Stimulated activated naive CD4-positive, alpha-beta T cell treated with Interleukin-2 at 50 U/mL for 16 hours (primary cell): ENCODE measurements at places on chromosomes 12 and 14.

- peak; percentile 43 for DNase-seq
Observed at GRCh38 chr12:66860752-66861750, 182.2 kb upstream of the GRIP1 start.

DNA sequence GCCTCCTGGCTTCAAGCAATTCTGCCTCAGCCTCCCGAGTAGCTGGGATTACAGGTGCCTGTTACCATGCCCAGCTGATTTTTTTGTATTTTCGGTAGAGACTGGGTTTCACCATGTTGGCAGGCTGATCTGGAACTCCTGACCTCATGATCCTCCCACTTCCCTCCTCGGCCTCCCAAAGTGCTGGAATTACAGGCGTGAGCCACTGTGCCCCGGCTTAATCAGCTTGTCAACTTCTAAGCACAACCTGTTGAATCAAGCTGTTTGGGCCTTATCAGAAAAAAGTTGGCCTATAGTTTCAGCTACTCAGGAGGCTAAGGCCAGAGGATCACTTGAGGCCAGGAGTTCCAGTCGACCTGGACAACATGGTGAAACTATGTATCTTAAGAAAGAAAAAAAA, 7.9 kb downstream of the MARK3 start:
- DNase-seq = no peak

- no peak for DNase-seq
Observed at GRCh38 chr12:132873724-132874123, 13.7 kb downstream of the CHFR start.

- no peak for DNase-seq
Observed at GRCh38 chr14:104467236-104467635, 112.3 kb upstream of the C14orf180 start.

DNA sequence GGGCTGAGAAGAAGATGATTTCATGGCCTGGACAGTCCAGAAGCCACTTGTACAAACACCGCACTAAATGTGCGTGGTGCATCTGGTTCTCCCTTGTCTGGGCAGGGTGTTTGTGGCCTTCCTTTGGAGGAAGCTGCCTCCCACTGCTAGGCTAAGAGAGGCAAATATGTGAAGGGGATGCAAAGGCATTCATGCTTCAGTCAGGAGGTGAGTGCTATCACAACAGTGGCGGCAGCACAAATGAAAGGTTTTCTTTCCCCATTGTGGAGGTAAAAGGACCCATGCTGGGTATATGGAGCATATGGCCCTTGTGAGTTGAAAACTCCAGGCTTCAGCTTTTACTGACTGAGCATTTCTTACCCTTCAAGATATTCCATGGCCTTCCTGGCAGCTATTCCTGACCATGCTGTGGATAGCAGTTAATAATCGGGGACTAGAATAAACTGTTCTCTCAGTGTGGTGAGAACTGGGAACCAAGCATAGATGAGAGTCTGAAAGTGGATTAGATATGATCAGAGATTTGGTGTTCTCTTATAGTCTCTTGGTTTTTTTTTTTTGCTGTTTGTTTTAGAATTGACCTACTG, 69.9 kb downstream of the MYRFL start:
- DNase-seq = no peak

- no peak for DNase-seq
Observed at GRCh38 chr12:124689631-124690030, 122.2 kb upstream of the NCOR2 start.

GRCh38 chr12:94191023-94191422, 42.6 kb downstream of the PLXNC1 start:
- DNase-seq = no peak

GRCh38 chr14:101774814-101775213, 13.3 kb downstream of the PPP2R5C start:
- DNase-seq = no peak

DNA sequence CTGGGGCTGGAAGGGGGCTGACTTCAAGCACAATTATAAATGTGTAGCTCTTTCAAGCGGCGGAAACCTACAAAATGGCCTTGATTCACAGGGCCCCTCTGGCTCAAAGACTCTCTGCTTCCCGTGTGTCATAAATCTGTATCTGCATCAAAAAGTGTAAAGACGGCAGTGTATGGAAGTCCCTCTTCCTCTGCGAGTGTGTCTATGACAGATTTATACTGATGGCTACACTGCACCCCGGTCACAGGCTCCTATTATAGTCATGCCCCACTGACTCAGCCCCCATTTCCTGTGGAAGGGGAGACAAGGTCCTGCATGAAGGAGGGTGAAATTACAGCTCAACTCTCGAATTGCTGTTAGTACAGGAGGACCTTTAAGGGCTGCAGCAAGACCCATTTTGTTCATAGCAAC, 68.6 kb downstream of the HMGA2 start:
- no peak for DNase-seq
